ENCODE measurements at places on chromosomes 2 and 18.

GRCh38 chr18:23629444-23629946, 33.2 kb downstream of the ANKRD29 start:
- no peak for DNase-seq

GRCh38 chr2:227192491-227192890, 28.1 kb downstream of the COL4A3 start:
- DNase-seq: no peak

GRCh38 chr2:170026361-170026760, 151.6 kb upstream of the MYO3B start:
- no peak for DNase-seq

GRCh38 chr18:74353169-74353775, 37.6 kb downstream of the C18orf63 start:
- DNase-seq: no peak

DNA sequence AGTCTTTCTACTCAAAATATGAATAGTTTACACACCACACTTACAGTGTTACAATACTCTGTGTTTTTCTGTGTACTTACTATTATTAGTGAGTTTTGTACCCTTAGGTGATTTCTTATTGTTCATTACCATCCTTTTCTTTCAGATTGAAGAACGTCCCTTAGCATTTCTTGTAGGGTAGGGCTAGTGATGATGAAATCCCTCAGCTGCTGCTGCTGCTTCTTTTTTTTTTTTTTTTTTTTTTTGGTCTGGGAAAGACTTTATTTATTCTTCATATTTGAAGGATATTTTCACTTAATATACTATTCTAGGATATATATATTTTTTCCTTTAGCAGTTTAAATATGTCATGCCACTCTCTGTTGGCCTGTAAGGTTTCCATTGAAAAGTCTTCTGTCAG, 29.0 kb upstream of the SERPINB2 start:
- DNase-seq: no peak

DNA sequence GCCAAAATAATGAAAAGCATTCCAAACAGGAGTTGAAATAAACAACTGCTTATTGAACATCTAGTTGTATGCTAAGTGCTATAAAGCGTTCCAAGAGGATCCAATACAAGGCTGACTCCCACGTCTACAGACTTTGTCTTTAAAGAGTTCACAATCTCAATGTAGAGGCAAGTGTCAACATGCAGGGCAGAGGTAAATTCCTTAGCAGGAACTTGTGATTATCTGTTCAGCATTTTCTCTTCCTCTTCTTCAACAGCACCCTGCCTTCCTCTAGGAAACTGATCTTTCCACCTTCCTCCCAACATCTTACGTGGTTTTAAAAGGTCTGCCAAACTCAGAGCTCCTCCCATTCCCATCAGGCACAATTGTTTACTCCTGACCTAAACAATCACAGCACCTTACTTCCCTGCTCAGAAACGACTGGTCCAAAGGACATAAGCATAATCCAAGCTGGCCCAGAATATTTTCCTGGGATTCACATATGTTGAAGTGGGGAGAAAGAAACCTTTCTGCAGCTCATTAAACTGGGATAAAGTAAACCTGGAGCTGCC, 83.9 kb downstream of the ITSN2 start:
- no peak for DNase-seq

GRCh38 chr2:43070030-43070429, 156.4 kb downstream of the ZFP36L2 start:
- no peak for DNase-seq

DNA sequence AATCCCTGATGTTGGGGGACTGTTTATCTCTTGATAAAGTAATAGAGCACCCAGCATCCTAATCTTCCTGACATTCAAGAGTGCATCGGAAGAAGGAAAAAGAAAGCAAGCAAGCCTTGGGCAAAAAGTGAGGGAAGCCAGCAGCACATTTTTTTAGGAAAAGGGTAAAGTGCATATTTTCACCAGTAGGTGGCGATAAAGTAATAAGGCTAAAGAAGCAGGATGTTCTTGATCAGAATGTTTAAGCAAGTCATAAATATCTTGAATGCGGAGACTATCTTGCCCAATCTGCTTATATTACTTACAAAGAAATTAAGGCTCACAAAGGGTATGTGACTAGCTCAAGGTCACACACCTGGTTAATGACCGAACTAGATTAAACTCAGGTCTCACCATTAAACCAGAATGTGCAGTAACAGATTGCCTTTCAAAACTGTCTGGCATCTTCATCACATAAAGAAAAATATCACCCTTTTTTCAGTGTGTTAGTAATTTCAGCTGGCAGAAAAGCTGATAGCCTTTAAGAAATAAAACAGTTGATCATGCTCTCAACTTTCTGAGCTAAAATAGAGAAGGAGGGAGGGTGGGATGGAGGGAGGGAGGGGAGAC, 83.8 kb downstream of the VIT start:
- no peak for DNase-seq

DNA sequence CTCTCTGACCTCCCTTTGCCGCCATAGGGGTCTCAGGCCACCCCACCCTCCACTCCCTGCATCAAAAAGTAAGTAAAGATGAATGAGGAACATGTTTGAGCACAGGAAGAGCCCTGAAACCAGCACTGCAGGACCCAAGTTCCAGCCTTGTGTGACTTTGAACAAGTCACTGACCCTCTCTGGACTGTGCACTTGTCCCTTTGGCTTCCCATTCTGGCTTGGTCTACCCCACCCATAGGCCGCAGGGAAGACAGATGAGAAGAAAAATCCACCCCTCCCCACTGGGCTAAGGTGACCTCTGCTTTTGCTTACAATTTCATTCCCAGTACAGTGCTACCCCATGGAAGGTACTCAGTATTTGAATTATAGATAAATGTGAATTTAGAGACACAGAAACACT, 43.8 kb downstream of the TMEM17 start:
- DNase-seq: no peak

- DNase-seq: peak; percentile 48
Measured at GRCh38 chr2:230849633-230850357, 14.9 kb upstream of the ITM2C start.

GRCh38 chr2:149601141-149601796, 13.7 kb upstream of the MMADHC start:
- DNase-seq: no peak

DNA sequence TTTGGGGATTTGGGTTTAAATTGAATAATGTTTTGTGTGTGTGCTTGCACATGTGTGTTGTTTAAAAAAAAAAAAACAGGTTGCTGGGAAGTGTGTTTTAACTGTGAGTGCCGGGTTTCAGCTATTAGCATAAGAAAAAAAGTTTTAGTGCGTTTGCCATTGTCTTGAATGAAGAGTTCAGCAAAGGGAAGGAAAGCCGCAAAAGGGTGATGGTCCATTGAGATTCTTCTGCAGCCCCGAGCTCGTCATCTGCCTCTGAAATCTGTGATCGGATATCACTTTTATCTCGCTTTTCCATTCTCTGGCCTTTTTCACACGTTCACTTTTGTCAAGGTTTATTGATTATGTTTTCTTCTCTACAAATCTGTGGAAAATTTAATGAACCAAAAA, 4.7 kb downstream of the GLI2 start:
- DNase-seq: no peak

GRCh38 chr2:127081826-127082633, 24.9 kb downstream of the BIN1 start:
- peak; percentile 35 for DNase-seq

DNA sequence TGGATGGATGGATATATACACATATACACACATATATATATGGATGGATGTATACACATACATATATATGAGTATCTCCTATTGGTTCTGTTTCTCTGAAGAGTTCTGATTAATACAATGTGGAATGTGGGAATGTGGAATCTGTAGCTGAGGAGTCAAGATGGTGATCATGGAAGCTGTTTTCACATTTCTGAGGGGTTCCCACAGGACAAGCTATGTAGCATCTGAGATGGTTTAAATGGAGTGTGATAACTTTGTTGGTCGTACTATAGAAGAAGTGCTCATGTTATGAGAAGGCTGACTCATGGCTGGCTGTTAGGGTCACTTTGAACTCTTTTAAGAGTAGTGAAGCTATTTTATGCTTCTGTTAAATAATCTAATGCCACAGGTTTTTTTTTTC, 279.7 kb downstream of the MEIS1 start:
- no peak for DNase-seq

- no peak for DNase-seq
Measured at GRCh38 chr18:39660141-39660540, 2094.5 kb upstream of the CELF4 start.

DNA sequence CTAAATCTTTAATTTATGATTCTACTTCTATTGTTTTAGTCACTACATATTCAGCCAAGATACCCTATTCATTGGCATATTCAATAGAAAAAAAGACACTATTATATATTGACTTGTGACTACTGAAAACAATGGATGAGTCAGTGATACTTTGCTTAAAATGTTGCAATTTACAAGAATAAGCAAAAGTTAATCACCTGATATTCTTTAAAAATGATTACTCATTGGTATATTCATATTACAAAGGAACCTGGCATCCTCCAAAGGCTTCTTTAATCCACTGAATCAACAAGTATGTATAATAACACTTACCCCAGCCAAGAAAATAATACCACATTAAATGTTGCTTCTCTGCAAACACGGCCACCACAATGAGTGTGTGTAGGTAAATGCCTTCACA, 87.8 kb downstream of the CALCRL start:
- DNase-seq: no peak

DNA sequence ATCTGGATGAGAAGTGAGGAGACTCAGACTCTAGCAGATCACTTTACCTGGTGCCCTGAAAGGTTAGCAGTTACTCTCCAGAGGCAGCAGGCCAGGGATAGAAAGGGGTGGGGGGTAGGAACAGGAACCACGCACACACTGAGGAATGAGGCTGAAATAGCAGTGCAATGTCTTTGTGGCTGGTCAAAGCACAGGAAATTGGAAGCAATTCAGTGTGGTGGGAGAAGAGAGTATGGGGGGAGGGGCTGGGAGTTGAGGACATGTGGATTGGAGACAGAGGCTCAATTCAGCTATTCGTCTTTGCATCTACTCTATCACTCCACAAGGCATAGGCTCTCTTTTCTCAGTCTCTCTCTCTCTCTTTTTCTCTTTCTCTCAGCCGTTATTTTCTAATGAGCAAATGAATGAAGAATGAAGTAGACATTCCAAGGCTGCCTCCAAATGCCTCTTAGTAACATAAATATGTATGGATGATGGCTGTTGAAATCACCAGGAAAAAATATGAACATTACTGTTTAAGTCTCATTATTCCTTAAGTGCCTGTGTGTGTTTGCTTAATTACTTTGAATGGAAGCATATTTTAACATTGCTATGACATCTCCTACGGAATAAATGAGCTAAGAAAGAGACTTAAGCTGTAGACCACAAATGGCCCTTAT, 979.4 kb downstream of the TSN start:
- no peak for DNase-seq

- DNase-seq: no peak
Measured at GRCh38 chr18:74436158-74436769, 20.8 kb downstream of the DIPK1C start.

- DNase-seq: no peak
Measured at GRCh38 chr2:225797394-225797793, 397.9 kb downstream of the NYAP2 start.

GRCh38 chr2:177068967-177069366, 143.6 kb upstream of the HNRNPA3 start:
- DNase-seq: no peak

DNA sequence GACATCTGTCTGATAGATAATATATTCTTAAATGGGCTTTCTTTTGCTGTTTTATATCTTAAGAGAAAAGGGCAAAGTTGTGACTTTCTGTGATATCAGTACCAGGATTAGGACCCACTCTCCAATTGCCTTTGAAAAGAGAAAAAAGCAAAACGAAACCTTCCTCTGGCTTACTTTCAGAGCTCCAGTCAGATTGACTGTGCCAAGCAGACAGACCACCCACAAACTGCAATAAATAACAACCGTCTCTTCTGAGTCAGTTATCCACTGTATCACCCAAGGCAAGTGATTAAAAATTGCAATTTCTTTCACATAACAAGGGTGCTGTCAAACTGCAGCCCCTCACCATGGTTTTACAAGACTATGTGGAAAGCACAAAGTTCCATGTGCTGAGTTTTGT, 230.5 kb upstream of the SETBP1 start:
- DNase-seq: no peak

DNA sequence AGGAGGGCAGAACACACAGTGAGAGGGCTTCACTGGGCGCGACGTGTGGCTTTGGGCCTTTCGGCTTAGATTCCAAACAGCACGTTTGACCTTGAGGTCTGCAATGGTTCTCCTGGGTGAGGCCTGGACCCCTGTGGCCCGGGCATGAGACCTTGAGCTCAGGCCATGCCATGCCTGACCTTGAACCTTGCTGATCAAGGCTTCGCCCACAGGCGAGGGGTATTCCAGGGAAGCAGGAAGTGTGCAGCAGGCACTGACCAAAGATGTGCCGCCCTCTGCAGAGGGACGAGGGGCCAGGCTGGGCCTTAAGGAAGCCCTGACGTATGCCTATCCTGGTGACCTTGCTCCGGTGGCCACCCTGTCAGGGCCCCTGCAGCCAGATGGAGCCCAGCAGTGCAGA, 178.3 kb upstream of the HDAC4 start:
- no peak for DNase-seq

DNA sequence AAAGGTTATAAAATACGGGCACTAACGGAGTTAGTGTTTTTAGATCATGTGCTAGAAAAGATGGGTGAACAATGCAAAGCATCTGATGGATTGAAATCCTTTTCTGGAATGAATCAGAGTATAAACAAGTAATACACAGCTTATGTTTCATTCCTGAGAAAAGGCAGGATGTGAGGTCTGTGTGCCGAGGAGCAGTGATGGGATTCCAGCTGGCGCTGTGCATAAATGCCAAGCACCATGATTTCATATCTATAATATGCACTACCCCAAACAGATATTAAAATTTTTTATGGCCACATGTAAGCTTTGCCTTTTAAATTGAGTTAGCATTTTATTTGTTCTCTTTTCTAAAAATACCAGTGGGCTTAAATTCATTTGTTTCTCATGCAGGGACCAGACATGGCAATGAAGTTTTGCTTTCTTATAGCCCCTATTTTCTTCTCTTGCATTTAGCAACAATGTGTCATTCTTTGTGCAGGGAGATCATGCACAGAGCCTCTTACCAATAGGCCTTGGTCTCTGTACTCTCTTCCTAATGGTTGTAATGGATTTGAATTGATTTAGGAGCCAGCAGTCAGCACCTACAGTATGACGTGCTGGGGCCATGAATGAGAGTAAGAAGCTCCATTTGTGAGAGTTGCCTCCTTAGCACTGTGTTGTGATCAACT, 323.9 kb downstream of the SLC8A1 start:
- no peak for DNase-seq

DNA sequence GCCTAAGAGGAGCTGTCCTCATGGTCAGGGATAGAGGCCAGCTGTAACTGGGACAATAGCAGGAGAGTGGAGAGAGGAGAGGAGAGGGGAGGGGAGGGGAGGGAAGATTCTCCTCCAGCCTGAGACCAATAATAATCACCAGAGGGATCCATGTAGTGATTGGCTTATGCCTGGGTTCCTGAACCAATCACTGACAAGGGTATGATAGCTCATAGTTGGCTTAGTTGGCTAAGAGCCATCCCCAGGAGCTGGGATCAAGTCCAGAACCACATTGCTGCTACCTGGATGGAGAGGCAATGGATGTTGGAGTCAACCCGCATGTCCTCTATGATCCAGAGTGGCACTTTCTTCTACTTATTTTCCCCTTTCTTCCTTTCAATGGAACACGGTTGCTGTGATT, 7.7 kb upstream of the ST8SIA5 start:
- no peak for DNase-seq

GRCh38 chr2:181934694-181935093, 43.2 kb downstream of the ITPRID2 start:
- no peak for DNase-seq

All from T-helper 2 cell (primary cell).